ENCODE measurements at places on chromosomes 2 and 18. TPM values are rescaled to one million over a fixed set of nuclear protein-coding genes. Genes with fewer than 3 reads are reported as not detected.

The GPR75 gene
- 1.8 TPM for total RNA-seq

The MFSD2B gene
- total RNA-seq: 0.17 TPM

The NEMP2 gene
- total RNA-seq: 6.3 TPM

The CDCA7 gene
- total RNA-seq: 1.3 TPM
